Omental fat pad (tissue), 4 donors: ENCODE measurements at places on chromosomes 7 and 10.

DNA sequence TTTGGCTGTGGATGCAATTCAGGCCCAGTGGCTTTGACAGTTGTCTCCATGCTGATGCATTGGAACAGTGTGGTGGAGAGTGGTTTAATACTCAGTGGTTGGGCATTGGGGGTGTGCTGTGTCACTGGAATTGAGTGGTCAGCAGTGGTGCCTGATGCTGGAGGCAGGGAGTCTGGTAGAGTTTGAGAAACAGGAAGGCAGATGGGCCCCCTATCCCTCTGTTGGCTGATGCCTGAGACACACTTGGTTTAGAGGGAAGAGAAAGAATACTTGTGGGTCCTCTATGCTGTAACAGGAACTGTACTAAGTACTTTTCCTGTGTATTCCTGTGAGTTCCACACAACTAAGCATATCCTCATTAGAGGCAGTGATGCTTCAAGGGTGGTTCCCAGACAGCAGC lies 55.4 kb downstream of the EEPD1 start:
- DNase-seq = no peak

- DNase-seq = no peak
Measured at GRCh38 chr10:35934642-35934995, 292.5 kb upstream of the FZD8 start.

GRCh38 chr7:141053626-141054025 lies 20.2 kb upstream of the TMEM178B start:
- DNase-seq = no peak

- DNase-seq = no peak
Measured at GRCh38 chr7:29915481-29916215, 74.0 kb downstream of the SCRN1 start.
